ENCODE measurements at places on chromosomes 3 and 15.

DNA sequence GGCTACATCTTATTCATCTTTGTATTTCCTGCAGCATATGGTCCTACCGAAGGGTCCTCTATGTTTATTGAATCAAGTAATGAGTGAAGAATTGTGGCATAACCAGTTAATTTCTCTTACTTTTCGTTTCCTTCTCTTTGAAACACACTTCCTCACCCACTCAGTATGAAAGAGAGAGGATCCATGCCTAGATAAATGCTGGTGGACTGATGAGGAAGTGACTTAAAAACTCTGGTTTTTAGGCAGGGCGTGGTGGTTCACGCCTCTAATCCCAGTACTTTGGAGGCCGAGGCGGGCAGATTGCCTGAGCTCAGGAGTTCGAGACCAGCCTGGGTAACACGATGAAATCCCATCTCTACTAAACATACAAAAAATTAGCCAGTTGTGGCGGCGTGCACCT, 2.2 kb upstream of the MB21D2 start:
- DNase-seq: no peak

- DNase-seq: no peak
Observed at GRCh38 chr3:112925560-112925959, 49.3 kb downstream of the CD200R1 start.

DNA sequence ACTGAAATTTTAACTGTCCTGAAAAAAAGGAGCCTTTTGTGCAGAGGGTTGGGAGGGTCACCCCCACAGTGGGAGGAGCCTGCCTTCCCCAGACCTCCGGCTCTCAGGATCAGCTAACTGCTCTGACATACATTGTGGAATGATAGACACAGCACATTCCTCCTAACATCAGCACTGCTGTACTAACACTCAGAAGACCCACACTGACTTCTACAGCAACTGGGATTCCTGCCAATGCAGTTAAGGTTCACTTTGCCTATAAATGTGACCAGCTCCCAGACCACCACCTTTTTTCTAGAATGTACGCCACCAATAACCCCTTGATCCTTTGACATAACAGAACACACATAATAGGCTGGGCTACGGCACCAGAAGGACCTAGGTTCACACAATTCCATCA, 3.2 kb downstream of the CPEB1 start:
- no peak for DNase-seq

- DNase-seq: no peak
Observed at GRCh38 chr3:10781981-10782380, 34.0 kb upstream of the SLC6A11 start.

GRCh38 chr15:39153058-39153714, 427.7 kb upstream of the THBS1 start:
- no peak for DNase-seq

DNA sequence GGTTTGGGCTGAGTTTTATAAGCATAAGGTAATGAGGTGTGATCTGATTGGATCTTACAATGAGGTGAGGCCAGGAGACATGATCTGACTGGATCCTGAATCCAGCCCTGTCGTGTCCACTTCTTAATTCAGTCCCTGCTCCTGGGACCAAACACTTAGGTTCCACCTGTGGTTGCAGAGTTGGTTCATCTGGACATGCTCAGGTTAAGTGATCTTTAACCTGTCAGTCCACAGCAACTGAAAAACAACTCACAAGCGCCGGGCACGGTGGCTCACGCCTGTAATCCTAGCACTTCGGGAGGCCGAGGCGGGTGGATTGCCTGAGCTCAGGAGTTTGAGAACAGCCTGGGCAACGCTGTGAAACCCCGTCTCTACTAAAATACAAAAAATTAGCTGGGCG, 679.3 kb upstream of the ALCAM start:
- DNase-seq: no peak

DNA sequence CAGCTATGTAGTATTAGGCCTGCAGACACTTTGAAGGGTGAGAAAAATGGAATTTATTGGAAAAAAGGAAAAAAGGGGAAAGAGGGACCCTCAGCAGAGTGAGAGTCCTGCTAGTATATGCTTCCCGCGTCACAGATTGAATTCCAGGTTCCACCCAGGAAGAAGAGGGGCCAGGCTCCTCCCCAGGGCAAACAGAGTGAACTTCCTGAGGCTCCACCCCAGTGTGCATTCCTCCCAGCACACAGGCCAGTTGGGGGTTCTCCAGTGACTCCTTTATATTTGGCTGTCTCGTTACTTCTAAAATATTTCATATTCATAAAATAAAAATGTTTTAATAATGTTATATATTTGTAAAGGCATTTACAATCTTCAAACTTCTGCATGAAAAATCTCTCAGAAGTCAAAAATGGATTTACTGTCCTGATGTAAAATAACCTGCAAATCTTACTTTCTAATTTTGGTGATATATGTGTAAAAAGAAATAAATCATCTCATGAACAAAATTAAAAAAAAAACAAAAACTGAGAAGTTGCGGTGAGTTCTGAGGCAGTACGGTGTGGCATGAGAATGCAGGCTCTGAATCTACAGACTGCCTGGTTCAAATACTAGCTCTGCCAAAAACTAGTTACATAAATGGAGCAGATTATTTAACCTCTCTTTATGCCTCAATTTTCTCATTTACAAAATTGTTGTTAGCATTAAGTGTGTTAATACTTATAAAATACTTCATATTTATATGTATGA, 175.8 kb upstream of the P2RY1 start:
- no peak for DNase-seq

GRCh38 chr3:72811571-72811970, 36.7 kb downstream of the SHQ1 start:
- no peak for DNase-seq

- no peak for DNase-seq
Observed at GRCh38 chr3:173096140-173096539, 44.9 kb downstream of the SPATA16 start.

DNA sequence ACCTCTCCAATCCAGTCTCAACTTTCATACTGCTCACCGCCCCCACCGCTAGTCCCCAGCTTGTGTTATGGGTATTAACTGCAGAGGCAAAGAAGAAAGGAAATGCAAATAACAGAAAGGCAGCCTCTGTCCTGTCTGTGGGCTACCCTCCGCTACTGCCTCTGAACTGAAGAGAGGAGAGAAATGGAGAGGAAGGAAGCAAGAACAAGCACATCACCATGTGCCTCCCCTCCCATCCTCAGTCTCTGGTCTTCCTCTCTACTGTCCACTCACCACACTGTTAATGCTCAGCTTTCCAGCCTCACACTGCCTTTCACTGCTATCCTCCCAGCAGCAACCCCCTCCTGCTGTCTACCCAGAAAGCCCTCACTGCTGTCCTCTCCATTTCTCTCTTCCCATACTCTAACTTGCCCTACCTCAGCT, 139.0 kb upstream of the SLC2A2 start:
- no peak for DNase-seq

DNA sequence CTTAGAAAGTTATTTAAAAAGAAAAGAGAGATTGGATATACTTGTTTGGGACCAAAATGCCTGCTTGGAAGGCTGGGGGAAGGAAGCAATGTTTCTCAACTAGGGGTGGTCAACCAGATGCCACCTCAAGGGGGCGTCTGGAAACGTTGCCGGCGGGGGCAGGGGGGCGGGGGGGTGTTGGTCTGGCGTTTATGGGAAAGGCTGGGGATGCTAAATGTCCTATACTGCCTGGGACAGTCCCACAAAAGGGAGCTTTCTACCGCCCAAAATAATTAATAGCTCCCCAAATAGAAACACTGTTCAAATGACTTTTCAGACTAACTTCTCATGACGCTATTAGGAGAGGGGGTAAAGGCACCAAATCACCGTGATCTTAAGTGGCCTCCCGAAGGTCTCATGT, 2.2 kb downstream of the POLG start:
- DNase-seq: no peak

- no peak for DNase-seq
Observed at GRCh38 chr3:61600195-61600594, 38.8 kb downstream of the PTPRG start.

- no peak for DNase-seq
Observed at GRCh38 chr3:169034401-169034800, 629.1 kb downstream of the MECOM start.

DNA sequence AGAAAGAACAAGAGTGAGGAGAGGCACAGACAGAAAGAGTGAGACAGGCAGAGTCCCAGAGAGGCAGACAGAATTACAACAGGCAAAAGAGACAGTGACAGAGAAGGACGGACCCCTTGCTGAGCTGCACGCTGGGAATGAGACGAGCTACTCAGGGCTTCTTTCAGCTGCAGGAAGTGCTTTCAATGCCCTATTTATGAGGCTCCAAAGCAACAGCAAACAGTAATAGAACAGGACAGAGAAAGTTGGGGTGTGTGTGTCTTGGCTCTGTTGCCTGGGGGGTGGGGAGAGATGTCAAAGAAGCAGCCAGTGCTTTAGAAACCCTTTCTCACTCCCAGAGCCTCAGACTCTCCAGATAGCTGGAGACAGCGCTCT, 502 bp upstream of the TIMP4 start:
- DNase-seq: no peak

- no peak for DNase-seq
Observed at GRCh38 chr15:34472947-34473346, 35.3 kb upstream of the GOLGA8A start.

DNA sequence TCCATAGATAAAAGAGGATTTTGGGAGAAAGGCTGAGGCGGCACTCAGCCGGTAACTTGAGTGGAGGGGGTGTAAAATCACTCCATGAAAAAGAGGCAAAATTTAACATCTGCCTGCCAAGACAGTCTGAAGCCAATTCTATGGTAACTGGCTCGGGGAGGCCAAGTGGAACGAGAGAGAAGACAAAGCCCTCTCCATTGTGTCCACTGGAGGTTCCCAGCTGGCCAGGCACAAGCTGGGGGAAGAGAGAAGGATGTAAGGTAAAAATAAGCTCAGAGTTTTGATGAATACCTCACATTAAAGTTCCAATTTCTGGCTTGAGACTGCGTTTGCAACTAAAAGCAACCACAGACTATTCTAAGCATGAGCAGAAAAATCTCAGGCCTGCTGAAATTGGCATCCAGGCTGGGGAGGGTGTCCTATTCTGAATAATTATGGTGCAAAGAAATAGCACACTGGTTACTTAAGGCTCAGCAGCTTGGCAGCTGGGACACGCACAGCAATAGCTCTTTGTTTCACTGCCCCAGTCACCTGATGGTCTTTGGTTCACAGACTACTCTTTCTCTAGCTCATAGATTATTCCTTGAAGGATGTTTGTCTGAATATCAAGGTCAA, 48.8 kb downstream of the CHRD start:
- no peak for DNase-seq

GRCh38 chr3:124281453-124282316, 289.8 kb upstream of the ROPN1 start:
- no peak for DNase-seq

GRCh38 chr15:77839970-77840905, 207.5 kb upstream of the LINGO1 start:
- no peak for DNase-seq

All from activated naive CD4-positive, alpha-beta T cell treated with anti-CD3 and anti-CD28 coated beads, Interleukin-2, amount 50 U/mL, for 16 hours (primary cell).